NCI-H1105 (cell line): ENCODE measurements at places on chromosomes 6 and 20.

DNA sequence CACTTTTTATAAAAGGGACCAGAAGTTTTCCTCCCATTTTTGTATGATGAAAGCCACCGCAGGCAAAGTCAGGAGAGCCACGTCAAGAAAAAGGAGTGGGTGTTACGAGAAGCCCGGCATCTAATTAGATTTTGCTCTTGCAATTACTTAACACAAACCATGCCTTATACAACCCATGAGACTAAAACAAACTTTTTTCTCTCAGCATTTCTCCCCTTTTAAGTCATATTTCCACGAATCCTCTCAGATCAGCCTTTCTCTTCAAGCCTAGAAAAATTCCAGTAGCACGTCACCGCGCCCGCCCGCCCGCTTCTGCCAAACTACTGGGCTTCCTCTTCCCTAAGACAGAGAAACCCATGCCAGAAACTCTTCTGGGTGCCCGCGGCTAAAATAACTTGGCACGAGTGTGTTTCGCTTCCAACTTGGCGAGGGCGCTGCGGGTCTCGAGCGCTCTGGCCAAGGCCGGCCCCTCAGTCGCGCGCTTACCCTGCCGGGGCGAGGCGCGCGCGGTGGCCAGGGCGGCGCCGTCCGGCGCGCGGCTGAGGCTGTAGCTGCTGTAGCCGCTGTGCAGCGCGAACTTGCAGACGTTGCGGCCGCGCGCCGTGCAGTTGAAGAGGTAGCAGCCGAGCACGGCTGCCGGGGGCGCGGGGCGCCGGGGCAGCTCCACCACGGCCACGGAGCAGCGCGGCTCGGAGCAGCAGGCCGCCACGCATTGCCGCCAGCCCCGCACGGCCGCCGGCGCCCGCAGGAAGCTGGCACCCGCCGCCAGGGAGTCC, 1.0 kb downstream of the LRP11 start:
- peak; percentile 46 for DNase-seq

DNA sequence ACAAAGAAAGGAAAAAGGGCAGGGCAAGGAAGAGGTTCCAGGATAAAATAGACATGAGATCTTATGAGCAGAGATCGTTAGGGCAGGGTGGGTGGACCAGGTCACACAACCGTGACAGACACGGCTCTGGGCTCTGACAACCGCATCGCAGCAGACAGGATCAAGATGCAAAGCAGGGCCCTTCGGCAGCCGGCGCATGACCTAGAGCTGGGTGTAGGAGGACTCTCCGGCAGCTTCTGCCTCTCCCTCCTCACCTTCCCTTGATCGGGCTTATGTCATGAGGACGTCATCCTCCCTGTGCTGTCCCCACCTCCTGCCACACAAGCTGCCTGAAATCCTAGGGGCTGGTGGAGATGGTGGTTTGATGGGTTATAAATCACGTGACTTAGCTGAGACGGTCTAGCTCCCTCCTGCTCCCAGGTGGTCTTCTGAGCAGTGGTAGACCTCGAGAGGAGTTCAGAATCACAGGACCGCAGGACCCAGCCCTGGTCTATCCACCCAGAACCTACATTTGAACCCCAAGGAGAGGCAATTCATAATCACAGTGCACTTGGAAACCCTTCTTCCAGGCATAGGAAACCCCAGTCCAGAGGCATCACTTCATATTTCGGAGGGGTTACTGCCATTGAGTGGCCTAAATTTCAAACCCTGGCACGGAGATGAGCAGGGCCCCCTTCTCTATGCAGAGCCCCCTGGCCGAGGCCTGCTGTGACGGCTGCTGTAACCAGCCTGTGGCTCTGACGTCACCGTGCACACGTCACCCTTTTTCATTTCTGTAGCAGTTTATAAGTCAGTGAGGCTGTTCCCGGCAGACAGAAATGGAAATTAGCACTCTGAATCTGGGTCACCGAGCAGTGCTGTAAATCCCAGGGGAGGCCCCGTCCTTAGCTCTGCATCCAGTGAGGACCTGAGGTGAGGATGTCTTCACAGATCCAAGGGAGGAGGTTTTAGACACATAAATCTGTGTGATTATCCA, 8.7 kb upstream of the CCR6 start:
- DNase-seq, result no peak

- no peak for DNase-seq
Measured at GRCh38 chr6:148249679-148250375, 92.8 kb upstream of the SASH1 start.

DNA sequence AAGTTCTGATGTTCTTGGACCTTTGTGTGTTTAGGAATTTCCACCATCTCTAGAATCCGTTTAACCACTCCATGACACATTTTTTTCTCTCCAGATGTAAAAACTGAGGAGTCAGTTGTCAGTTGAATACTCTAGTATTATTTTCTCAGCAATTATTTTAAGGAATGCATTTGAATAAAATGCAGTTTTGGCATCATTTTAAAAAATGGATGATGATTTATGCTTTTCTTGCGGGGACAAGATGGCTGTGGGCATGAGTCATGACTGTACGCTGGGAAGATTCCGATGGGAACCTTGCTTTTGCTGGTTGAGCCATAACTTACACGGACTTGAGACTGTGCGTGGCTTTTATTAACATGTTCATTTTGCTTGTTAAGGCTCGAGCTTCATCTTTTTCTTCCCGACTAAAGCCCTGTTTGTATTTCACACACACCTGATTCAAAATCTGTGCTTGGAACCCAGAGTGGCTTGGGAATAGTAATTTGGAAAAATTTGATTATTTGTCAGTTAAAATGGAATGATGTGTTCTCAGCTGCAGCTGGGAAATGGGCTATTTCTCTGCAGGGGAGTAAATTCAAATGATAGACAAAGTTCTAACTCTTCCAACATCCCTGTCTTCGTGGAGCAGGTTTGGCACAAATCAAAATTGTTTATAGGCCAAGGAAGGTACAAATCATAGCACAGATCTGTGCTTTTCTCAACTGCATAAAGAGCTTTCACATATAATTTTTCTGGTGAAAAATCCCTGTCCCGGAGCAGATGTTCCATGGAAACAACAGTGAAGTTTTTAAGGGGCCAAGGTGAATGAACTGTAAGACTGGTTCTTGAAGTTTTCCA, 470.5 kb upstream of the JAG1 start:
- no peak for DNase-seq

GRCh38 chr6:136613477-136613876, 63.3 kb upstream of the MAP7 start:
- no peak for DNase-seq
